ENCODE measurements at places on chromosomes 5 and 9.

GRCh38 chr9:109316207-109316640 lies 4.6 kb downstream of the EPB41L4B start:
- DNase-seq: peak; percentile 92

DNA sequence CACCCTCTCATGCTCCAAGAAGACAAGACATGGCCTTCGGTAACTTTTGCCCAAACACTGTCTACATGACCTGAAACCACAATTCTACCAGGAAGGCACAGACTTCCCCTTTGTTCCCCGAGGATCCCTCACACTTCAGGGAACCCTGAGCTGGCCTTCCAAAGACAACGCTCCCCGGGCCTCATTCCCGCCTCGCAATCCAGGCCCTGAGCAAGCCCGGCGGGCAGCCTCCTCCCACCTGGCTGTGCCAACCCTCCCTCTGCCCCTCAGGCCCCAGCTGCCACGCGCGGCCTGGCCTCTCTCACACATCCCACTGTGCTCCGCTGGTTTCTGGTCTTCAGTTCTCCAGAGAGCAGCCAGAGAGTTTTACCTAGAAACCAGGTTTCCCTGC lies 7.3 kb downstream of the QSOX2 start:
- DNase-seq: no peak

GRCh38 chr5:179232091-179232735 lies 113.0 kb downstream of the ADAMTS2 start:
- DNase-seq: no peak

DNA sequence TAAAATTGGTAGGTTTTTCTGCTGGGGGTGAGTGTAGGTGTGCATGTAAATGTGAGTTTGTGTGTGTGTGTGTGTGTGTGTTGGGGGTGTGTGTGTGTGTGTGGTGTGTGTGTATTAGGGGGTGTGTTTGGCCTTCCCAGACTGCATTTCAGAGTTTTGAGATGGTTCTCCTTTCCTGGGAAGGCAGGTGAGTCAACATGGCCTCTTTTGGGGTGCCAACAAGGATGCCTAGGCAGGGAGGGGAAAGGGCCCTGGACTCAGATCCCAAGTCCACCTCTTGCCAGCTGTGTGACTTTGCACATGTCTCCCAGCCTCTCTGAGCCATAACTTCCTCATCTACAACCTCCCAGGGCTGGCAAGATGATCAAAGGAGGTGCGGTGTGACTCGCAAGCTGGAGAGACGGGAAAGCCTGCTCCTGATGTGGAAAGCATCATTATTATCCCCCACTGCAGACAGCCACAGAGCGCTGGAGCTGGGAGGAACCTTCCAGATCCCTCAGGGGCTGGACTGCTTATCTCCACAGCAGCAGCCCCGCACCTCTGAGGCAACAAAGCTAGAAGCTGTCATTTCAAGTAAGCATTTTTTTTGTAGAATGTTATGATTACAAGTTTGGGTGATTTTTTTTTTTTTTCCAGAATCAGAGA lies 63.5 kb upstream of the TBC1D2 start:
- no peak for DNase-seq

DNA sequence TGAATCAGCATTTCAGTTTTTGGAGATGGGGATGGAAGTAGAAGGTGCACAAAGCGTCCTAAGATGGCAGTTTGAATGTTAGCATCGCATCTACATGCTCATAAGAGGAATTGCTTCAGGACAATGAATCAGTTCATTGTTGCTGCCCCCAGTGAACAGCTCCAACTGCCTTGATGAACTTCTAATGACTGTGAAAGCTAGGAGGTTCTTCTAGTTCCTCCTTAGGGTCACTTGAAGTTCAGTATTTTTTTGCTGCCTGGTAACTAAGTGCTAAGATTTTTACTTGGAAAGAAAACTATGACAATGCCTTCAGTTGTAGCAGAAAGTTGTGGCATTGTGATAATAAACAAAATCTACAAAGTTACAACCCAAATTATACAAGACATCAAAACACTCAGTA lies 271.6 kb downstream of the RAB3C start:
- no peak for DNase-seq

- DNase-seq: no peak
These were observed 276.2 kb upstream of the SLC24A2 start for GRCh38 chr9:20065046-20065445.

- no peak for DNase-seq
These were observed 127.2 kb upstream of the LARP1 start for GRCh38 chr5:154627698-154628678.

DNA sequence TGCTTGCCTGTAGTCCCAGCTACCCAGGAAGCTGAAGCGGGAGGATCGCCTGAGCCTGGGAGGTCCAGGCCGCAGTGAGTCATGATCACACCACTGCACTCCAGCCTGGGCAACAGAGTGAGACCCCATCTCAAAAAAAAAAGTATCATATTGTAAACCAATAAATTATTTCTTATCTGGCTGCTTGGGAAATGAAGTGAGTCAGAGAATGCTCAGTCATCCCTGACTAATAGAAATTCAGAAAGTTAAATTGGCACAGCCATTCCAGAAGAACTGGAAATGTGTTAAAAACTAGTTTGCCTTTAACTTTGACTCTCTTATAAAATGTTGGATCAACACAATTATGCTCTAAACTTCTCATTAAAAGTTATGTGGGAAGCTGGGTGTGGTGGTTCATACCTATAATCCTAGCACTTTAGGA lies 9.8 kb upstream of the GNE start:
- DNase-seq: no peak

DNA sequence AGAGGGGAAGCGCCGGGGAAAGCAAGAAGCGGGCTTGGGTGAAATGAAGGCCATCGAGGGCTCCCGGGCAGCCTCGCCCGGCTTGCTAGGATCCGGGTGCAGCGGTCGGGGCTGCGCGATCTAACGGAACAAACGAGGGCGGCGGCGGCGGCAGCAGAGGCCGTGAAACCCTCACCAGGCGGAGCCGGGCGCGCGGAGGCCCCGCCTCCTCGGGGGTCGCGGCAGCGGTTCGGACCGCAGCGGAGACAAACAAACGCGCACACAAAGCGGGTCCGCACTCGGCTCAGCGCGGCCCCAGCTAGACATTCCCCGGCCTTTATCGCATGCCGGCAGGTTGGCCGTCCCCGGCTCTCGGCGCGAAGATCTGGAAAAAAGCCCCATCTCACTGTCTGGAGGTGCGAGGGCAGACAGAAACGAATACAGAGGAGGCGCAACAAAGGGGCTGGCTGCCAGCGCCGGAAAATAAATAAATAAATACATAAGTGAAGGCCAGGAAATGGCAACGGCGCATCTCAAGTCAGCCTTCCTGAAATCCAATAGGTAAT lies 10.5 kb upstream of the TRIM36 start:
- peak; percentile 41 for DNase-seq

GRCh38 chr5:180093651-180094382 lies 22.3 kb upstream of the RNF130 start:
- DNase-seq: no peak

GRCh38 chr9:7794196-7794595 lies 5.4 kb downstream of the DMAC1 start:
- DNase-seq: no peak

DNA sequence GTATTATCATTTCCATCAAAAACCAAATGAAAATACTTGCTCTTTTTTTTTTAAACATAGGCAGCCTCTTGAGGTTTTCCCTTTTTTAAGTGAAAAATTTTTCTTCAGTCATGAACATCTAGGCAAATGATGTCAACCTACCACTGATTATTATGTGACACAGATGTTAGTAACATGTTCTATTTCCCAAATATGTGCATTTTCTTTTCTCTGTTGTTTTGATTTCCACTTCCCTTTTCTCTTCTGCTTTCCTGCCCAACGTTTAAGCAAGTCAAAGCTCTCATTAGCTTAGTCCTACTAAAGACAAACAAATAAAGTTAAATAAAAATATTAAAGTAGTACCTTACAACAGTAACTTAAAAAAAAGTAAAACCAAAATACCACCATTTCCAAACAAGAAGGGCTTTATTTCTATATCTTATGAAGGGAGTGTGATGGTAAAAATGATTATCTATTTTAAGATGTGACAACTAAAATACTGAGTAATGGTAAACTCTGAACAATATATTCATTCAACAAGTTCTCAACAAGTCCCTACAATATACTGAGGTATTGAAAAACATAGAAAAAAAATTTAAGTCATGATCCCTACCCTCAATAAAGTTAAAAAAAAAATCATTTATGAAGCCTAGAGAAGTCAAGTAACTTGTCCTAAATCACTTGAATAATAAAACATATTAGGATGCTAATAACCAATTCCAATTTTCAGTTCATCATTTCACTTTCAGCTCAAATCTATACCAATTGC lies 9.4 kb downstream of the SLC38A9 start:
- no peak for DNase-seq

DNA sequence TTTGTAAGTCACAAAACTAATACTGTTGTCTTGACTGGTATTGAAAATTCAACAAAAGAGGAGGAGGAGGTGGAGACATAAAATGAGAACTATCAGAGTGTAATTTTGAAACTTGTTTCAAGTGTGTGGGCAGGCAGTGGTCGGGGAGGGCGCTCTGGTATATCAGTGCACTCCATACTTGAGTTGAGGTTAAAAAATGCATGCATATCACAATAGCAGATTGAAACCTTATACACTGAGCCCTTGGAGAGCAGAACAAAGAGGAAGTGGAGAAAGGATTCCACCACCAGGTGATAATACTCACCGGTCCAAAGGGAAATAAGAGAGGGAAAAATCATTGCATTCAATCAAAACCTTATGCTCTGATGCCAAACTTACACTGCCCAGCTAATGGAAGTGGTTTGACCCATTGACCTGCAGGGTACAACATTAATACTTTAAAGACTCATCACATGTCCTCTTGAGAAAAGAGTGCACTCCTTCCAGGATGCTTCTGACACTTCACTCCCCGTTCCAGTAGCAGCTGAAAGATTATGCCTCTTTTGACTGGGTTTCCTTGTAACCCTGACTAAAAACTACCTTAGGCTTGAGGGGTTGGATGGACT lies 79.5 kb upstream of the FAM169A start:
- no peak for DNase-seq

DNA sequence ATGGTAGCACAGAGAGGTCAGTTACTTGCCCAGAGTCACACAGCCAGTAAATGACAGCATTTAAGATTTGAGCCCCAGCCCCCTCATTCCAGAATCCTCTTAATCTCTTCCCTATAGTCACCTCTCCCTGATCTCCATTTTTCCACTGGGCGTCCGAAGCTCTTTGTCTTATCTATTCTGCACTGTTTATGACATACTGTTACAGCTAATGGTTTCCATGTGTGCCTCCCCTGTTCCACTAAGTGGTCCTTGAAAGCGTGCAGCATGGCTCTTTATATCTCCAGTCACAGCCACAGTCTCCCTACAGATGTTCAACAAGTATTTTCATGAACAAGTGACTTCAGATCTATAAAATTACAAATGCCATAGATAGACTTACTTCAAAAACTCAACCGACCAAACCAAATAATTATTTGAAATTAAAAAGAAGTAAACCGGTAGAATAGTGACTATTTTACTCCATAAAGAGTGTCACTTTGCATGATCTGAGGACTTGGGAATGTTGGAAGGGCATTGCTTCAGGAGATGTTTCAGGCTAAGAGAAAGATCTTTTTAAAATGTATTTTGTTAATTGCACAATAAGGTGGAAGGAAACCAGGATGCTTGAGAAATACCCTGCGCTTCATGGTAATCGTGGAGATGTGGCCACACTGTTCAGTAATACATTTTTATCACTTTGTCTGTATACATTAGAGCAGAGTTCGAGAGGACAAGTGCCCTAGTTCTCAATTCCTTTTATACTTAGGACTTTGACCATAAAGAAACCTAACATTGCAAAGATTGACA lies 237.2 kb downstream of the FBXL7 start:
- no peak for DNase-seq

- no peak for DNase-seq
These were observed 102.0 kb upstream of the BOD1 start for GRCh38 chr5:173718469-173718868.

GRCh38 chr9:37676411-37676830 lies 25.7 kb downstream of the FRMPD1 start:
- DNase-seq: peak; percentile 66

- no peak for DNase-seq
These were observed 134.9 kb upstream of the CHD1 start for GRCh38 chr5:99063737-99064136.

DNA sequence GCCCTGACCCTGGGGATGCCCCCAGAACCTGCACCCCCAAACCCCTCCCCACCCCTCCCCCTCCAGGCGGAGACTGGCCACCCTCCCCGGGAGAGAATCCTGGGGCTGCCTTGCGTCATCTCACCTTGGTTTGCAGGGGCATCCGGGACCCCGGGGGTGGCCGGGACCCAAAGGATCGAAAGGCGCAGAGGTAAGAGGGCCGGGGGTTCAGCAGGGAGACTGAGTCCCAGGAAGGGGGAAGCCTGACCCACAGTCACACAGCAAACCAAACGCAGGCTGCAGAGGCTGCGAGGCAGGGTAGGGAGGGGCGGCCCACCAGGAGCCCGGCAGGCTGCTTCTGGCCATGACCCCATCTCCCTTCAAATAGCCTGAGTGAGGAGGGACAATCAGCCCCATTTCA lies 33.8 kb upstream of the ORM1 start:
- DNase-seq: no peak

GRCh38 chr5:22650511-22650910 lies 202.6 kb downstream of the CDH12 start:
- DNase-seq: no peak

GRCh38 chr5:9605041-9605838 lies 24.9 kb downstream of the TAS2R1 start:
- DNase-seq: no peak

DNA sequence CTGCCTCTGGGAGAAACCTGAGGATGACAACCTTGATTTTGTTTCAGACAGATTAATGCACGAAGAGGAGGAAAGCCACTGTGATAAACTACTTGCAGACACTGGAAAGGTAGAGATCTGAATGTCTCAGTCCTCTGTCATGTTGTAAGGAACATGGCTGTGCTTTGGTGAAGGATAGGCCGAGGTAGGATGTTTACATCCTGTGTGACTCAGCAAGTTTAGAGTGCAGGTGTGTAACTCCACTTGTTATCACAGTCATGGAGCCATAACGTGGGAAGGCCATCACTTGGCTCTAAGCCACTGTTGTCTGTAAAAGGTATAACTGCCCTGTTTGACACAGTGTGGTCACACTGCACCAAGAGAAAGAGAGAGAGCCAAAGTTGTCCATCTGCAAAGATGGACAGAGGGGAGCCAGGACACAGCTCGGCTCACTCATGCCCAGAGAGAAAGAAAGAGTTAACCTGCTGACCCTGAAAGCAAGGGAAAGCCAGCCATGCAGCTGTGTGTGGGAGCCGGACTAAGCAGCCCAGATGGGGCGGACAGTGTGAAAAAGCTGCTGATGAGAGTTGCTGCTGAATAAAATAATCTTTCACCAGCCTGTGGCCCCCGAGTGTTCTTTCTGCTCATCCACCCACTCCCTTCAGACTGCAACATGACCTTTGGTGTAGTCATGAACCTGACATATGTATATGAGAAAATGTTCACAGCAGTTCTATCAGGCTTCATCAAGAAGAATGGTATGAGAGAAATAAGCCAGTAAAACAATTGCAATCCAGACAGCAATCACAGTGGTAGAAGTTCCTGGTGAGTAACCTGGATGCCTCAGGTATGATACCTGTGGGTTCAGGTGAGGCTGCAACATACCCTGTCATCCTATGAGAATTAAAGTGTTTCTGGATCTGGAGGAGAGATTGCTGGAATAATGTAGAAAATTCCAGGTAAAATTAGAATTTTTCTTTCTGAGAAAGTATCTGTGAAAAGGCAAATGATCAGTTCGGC lies 115.9 kb downstream of the TARS1 start:
- no peak for DNase-seq
